Hematopoietic multipotent progenitor cell (in vitro differentiated cells): ENCODE measurements at places on chromosomes 4 and X. TPM values are rescaled to one million over a fixed set of nuclear protein-coding genes. Genes with fewer than 3 reads are reported as not detected.

DNA sequence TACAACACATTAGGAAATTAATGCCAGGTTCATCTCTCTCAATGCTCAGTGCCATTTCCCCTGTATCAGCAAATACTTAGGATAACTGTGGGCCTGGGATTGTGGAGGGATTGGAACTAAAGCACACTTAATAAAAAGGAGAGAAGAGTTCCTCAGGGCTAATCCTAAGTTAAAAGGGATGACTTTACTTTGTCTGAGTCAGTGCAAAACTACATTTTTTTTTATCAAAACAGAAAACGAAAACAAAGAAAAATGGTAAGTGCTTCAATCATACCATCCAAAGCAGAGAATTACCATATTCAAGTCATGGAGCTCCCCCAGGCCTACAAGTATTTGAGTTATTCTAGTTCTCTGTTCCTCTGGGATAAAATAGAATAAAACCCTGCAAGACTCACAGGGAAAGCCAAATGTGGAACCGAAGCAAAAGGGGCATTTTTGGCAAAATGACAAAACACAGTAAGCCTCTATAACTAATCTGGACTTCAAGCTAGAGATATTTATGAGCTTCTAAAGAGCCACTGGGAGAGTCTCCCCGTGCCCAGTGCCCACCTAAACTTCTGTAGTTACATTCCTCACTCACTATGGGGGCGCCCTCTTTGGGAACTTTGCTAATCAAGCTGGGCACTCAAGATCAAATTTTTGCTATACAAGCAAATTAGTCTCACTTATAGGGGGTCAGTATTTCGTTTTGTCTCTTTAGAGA is 53.4 kb downstream of the PALLD start:
- no peak for DNase-seq

DNA sequence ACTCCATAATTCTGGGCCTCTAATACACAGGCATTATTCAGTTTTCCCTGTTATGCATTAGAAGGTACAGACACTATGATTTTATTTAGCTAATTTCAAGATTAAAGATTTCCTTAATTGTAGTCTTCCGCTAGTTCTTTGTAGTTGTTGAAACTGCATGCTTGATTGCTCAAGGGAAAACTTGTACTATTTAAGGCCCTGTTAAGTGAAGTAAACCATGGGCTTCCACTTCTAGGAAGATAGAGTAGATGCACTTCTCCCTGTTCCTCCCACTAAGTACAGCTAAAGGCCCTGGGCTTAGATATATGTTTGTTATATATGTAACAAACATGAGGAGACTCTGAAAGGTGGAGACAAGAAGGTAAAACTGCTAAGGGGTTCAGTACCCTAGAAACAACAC is 215.8 kb upstream of the LEF1 start:
- DNase-seq = no peak

PAGE4 gene
- not detected for total RNA-seq

NDNF gene
- total RNA-seq = not detected
